ENCODE measurements at places on chromosomes 11 and 22.

DNA sequence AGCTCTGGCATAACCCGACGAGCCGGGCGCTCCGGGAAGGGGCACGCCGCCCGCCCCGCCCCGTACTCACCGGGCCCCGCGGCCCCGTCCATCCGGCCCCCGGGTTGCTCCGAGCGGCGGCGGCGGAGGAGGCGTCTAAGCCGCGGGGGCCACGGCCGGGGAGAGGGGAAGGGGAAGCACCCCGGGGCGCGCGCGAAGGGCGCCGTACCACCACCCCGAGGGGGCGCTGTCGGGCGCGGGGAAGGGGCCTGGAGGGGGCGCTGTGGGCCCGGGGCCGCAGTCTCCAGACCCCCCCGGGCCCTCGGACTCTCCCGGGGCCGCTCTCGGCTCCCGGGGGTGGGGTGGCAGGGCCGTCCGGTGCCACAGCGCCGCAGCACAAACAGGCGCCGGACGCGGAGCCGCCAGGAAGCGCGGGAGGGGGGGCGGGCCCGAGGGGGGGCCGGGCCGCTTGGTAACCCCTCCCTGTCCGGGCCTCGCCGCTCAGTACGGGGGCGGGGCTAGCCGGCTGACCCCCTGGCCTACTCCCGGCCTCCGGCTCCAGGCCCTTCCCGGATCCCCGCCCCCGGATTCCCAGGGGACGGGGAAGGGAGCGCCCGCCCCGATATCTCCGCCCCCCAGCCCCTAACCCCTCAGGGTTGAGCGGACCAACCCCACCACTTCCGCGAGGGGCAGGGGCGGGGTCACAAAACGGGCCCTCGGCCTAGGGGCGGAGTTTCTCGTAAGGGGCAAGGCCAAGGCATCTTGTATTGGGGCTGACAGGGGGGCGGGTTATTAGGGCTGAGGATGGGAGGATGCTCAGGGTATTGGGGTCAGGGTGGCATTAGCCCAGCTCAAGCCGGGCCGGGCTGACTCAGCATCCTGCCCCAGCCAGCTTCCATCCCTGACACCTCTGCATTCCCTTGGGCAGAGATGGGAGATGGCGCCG is at the start of the genes EML3 and ROM1:
Gene EML3 (minus strand): TSS at position 410 of the 925 bp plus-strand sequence. CDS start 318 bp downstream, at position 92.
Gene ROM1 (plus strand): TSS at position 892 of the 925 bp plus-strand sequence. CDS start 25 bp downstream, at position 917.
- DNase-seq = peak; percentile 30

DNA sequence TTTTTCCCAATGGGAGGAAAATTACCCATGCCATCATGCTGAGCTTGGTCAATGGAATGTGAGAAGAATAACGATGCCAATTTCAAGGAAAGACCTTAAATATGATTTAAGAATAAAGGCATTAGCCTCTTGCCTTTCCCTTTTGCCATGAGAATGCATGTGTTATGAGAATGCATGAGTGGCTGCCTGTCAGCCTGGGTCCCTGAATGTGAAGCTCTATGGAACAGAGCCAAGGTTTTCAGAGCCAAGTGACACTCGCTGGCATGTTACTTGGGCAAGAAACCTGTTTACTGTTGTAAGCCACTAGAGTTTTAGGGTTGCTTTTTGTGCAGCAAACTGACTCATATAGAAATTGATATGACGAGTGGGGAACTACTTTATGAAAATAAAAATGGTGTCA is 75.7 kb downstream of the JRKL start:
- DNase-seq = no peak

DNA sequence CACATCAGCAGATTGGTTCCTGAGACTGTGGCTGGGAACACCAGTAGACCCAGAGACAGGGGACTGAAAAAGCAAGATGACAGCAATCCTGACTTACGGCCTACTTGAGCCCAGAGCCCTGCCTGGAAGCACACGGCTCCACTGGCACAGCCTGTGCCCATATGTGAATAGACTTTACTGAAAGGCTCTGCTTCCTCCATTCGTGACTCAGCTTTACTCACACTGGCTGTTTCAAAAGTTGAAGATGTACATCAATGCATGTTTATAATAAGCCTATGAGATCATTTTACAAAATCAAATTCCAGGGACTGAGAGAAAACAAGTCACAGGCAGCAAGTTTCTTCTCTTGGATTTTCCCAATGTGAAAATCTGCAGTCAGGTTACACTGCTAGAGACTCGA is 134.6 kb upstream of the TEAD1 start:
- DNase-seq = no peak

- no peak for DNase-seq
Observed at GRCh38 chr11:79794057-79794456, 353.2 kb upstream of the TENM4 start.

DNA sequence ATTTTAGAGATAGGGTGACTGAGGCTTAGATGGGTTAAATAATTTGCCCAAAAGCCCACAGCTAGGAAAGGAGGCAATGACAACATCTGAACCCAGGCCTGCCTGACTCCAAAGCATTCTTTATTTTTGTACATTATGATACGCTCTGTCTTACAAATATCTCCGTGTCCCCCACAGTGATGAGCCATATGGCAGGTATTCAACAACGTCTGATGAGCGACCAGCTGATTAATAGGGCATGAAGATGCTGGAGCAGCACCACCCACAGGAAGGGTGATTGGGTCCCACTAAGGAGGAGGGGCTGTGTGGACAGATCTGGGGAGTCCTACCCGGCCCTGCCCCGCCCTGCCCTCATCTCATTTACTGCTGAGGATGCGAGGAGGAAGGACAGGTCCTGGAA is 380.6 kb downstream of the CADM1 start:
- DNase-seq = no peak

DNA sequence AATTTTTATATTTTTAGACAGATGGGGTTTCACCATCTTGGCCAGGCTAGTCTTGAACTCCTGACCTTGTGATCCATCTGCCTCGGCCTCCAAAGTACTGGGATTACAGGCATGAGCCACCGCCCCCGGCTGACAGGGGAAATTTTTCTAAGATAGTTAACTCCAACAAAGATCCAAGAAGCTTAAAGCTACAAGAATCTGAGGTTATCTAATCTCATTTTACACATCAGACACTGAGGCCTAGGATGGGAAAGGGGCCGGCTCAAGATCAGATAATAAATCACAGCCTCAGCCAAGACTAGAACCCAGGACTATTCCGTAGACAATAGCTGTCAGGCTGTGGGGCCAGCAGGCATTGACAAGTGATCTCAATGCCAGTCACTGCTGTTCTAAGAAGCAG is 94.0 kb downstream of the AMBRA1 start:
- no peak for DNase-seq

- no peak for DNase-seq
Observed at GRCh38 chr22:26894362-26894761, 237.0 kb downstream of the MIAT start.

DNA sequence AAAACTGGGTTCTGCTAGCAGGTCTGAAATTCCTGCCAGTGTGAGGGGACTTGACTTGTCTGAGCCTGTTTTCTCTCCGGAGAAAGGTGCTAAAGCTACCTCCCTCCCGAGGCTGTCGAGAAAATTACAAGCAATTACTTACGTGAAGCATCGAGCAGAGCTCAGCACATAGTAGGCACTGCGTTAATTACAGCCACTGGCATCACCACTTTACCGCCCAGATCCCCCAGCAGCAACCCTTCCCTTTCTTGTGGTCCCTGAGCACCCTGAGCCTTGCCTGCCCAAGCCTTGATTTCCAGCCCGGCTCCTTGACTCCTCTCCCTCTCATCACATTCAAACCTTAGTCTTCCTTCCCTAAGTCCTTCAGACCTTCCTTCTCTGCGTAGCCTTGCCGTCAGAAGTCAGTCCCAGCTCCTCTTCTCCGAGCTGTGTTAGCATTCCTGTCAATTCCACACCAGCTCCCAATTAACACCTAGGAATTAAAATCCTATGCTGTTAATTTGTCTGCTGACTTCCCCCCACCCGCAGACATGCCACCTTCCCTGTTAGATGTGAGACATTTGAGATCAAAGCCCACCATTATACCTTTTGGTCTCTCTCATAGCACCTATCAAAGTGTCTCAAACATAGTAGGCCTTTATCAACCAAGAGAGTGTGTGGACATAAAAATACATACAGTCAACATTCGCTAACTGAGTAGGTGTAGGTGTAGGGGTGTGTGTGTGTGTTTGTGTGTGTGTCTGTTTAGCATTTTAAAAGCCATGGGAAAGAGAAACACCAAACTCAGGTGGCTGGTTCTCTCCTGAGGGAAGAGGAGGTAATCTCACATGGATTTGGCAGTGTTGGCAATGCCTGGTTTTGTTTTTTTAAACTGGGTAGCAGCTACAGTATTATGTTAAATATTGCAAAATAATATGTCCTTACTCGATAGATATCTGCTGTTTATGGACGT is 2.8 kb upstream of the KCNJ5 start:
- no peak for DNase-seq

GRCh38 chr11:134835561-134835960 is 423.5 kb upstream of the B3GAT1 start:
- DNase-seq = no peak

GRCh38 chr11:57597461-57597915 is at the start of gene SERPING1:
Gene SERPING1, plus strand, starts transcription at chr11:57597685. Its CDS starts 586 bp downstream, at chr11:57598271.
- DNase-seq = no peak

DNA sequence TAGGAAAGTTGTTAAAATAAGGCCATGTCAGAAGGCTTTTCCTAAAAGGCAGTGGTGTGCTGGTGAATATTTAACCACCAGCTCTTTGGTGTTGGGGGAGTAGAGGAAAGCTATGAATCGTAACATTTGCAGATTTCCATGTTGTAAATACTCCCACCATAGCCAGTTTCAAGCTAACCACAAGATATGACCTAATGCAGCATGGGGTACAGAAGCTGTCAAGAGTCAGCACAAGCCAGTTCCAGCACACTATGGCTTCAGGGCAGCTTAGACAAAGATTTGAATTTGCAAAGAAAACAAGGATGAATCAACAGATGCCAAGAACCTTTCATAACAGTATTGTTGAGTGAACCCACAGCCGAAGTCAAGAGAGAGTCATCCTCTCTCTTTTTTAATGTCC is 40.0 kb downstream of the COMMD9 start:
- no peak for DNase-seq

DNA sequence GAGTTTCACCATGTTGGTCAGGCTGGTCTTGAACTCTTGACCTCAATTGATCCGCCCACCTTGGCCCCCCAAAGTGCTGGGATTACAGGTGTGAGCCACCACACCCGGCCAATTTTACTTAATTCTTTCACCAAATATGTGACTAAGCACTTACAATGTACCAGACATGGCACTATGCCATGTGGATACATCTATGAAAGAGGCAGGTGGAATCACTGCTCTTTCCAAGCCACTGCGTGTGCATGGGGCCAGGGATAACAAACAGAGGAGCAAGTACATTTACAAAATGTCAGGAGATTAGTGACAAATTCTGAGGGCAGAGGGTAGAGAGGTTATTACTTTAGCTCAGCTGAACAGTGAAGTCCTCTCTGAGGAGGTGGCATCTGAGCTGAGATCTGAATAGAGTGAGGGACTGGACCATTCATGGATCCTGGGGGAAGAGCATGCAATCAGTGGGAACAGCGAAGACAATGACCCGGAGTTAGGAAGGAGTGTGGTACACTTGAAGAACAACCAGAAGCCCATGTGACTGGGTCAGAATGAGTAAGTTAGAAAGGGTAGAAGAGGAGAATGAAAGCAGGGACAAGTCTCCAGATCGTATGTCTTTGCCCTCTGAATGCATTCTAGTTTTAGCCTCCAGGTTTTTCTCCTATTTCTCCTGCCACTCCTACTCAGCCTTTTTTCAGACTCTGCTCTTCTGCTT is 38.3 kb upstream of the GRAMD1B start:
- no peak for DNase-seq

GRCh38 chr11:24351179-24351578 is 145.7 kb upstream of the LUZP2 start:
- no peak for DNase-seq

DNA sequence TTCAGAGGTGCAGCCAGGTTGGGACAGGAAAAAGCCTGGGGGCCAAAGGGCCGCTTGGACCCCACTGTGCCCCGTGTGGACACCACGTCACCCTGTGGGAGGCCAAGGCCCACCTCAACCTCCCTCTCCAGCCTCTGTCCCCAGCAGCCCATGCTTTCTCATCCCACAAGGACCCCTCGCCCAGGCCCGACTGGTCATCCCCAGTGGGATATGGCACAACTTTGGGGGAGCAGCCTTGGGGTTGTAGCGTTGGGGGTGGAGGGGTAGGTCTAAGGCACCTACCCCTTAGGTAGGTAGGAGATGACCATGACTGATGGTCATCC is 44.0 kb downstream of the IGF2 start:
- DNase-seq = no peak

- DNase-seq = no peak
Observed at GRCh38 chr11:17477361-17477760, 716 bp upstream of the ABCC8 start.

DNA sequence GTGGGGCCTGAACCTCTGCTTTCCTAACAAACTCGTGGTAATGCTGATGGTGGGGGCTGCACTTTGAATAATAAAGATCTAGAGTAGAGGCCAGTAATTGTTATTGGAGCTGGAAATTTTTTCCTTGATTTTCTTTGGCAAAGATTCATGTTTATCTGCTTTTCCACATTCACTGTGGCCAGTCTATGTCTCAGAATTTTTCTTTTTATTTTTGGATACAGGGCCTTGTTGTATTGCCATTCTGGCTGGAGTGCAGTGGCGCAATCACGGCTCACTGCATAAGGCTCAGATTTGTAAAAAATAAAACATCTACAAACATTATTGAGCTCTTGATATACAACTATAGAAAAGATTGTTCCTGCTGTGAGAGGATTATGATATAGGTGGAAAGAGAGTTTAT is 1.6 kb downstream of the TMEM135 start:
- DNase-seq = no peak

GRCh38 chr11:2134022-2135010 is 4.9 kb downstream of the IGF2 start:
- no peak for DNase-seq

DNA sequence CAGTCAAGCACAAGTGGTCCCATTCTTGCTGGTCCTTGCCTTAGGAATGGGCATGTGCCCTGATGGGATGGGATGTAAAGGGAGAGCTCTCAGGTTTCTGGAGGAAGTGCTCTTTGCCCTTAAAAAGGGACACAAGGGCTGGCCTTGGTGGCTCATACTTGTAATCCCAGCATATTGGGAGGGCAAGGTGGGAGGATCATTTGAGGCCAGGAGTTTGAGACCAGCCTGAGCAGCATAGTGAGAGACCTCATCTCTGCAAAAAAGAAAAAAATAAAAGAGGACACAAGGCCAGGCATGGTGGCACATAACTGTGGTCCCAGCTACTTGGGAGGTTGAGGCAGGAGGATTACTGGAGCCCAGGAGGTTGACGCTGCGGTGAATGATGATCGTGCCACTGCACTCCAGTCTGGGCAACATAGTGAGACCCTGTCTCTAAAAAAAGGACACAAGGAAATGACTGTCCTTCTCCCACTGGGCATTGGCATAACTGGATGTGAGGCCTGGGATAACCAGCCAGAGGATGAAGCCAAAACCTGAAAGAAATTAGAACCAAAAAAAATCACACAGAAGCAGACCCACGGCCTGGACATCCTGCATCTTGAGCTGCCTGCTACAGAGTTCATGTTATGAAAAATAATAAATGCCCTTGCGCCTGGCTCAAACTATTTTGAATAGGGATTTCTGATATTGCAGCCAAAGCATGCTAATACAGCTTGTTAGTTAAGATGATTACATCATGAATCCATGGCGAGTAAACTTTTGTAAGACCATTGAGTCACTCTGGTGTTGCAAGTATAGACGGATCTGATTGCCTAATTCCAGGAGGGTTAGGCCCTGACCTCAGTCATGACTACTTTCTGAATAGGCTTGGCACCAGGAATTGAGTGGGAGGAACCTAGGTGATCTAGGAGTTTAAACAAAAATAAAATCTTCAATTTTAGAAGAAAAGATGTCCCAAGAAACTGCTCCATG is 12.9 kb upstream of the CRKL start:
- DNase-seq = peak; percentile 21
